ENCODE measurements at places on chromosomes 13 and 19. TPM values are rescaled to one million over a fixed set of nuclear protein-coding genes. Genes with fewer than 3 reads are reported as not detected.

Gene RDH8
- not detected for total RNA-seq

Gene FGF9
- 0.21 TPM for total RNA-seq

Gene COPE
- total RNA-seq: 264 TPM

Gene UPK1A
- 0.82 TPM for total RNA-seq

Gene ZNF615
- total RNA-seq: 7.8 TPM

Gene GJA3
- not detected for total RNA-seq

Gene PCDH9
- total RNA-seq: 0.08 TPM

Gene ATP4B
- not detected for total RNA-seq

Gene PLA2G4C
- total RNA-seq: 0.73 TPM

Gene MCF2L
- 0.76 TPM for total RNA-seq

DNA sequence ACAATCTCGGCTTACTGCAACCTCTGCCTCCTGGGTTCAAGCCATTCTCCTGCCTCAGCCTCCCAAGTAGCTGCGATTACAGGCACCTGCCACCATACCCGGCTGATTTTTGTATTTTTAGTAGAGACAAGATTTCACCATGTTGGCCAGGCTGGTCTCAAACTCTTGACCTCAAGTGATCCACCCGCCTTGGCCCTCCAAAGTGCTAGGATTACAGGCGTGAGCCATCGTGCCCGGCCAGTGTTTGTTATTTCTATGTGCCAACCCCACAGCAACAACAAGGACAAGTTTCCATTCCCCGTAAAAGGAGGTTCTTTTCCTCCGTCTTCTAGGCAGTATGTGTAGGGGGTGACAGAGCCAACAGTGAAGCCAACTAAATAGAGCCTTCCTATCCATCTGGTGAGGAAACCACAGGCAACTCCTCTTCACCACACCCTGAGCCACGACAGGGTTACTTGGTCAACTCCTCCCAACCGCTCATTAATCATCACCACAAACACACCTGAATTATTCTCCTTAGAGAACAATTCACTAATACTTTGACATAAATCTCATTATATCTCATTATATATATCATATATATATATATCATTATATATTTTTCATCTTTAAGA is 25.5 kb downstream of the FOXO1 start:
- peak; percentile 49 for DNase-seq

DNA sequence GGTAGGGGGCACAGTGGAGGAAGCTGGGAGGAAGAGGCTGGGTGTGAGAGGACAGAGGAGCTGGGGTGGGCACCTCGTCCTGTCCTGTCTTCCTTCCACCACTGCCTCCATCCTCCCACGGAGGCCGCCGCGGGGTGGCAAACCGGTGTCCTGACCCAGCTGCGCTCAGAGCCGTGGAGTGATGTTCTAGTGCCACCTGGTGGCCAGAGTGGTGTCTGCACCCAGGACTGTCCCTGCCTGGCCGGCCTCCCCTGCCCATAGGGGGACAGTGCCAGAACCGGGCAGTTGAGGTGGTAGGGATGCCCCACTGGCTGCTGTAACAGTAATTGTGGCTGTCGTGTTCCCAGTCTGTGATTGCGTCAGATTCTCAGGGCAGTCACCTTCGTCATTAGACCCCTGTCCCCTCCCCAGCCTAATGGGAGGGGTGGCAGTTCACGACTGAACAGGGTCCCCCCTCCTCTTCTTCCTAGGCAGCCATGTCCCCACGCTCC is 11.1 kb upstream of the ARRDC2 start:
- peak; percentile 90 for DNase-seq

DNA sequence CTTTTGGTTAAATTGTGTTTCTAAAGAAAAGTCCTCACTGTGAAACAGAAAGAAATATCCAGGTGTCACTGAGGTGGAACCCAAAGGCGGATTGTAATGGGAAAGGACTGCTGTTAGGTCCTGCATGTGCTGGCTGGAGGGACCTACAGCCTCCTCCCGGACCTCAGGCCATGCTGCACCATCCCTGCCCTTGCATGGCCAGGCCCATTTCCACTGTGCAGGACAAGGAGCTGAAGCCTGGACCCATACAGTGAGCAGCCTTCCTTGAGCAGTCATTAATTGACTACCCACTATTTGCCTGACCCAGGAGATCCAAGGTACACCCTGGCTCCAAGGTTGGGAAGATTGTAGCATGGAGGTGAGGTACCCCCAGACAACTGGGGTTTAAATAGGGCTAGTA is 17.6 kb downstream of the VSTM2B start:
- DNase-seq: no peak

DNA sequence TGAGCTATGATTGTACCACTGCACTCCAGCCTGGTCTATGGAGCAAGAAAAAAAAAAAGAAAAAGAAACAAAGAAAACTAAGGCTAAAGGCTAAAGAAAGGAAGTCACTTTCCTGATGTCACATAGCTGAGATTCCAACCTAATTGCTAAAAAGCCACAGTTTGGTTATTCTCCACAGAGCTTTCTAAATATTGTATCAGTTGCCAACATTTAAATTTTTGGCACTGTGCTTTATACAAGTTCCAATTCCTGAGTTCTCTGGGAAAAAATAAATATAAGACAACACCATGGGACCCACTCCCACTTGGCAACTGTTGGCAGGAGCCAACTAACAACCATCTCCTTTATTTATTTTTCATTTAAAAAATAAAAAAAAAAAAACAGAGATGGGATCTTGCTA is 11.2 kb upstream of the LYPD3 start:
- DNase-seq: no peak

DNA sequence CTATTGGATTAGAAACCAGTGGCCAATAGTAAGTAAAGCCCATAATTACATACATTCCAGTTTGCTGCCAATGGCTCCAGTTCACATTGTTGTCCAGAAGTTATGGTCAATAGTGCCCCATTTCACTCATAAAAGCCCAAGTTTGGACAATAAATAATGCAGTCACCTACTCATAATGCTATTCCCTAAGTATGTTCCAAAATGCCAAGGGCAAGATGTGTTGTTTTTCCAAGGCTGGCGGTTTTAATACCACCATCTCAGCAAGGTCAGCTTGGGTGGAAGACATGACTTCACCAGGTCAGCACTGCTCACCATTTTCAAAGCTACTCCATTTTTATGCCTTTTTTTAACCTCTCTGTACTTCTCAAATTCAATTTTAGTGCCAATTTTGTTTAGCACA is 32.7 kb downstream of the KCTD12 start:
- DNase-seq: no peak

DNA sequence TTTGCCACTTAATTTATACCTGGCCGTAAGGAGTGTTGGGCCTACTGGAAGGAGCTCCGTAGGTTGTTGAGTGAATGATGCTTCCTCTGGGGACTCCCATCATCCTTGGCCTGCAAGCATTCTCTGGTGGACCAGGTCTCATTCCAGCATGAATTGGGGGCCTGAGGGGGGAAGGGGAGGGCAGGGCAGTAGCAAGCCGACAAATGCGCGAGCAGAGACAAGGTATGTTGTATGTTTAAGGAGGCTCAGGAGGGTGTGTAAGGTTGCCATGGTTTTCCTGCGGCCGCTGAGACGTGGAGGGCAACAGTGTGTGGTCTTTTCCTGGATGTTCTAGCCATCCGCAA is 749 bp downstream of the ZNF264 start:
- DNase-seq: no peak

DNA sequence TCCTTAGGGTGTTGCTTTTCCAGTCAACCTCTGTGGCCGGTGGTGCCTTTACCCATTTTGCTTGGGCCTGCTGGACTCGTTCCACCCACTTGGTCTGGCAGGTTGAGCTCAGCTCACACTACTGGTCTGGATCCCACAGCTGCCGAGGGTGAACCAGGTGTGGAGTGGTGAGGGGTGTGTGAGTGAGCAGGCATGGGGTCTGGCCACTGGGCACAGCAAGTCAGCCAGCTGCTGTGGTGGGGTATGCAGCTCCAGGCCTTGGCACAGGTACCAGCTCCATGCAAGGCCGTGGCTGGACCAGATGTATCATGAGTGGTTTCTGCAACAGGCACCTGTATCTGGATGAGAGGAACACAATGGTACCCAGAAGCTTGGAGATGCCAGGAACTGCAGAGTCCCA is 277.6 kb upstream of the KLHL1 start:
- DNase-seq: no peak

DNA sequence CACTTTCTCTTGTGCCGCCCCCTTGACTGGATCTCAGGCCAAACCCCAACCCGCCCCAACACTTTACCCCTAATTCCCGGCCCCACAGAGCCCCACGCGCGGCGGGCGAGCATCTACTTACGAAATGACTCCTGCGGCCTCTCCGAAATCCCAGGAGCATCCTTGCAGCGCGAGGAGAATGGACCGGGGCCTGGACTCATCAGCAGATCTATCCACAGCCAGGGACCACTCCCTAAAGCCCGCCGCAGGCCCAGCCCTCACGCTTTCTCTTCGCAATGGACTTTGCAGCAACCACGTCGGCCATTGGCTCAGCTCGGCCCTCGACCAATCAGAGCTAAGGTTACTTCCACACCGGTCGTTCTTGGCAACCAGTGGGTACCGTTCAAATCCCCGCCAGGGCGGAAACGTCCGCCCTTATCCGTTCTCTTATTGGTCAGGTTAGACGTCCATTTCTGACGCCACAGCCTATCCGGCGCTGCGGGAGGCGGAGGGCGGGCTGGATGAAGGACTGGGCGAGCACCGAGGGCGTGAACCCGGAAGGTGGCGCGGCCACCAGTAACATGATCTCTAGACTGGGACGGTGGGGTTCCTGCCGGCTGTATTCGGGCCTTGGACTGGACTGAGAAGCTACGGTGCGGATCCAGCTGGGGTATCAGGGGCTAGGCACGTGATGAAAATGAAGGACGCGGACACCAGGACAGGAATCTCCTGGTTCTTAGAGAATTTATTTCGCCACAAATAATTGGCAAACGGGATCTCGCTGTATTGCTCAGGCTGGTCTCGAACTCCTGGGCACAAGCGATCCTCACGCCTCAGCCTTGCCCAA is at the start of the genes CEP89 and FAAP24:
Gene CEP89, minus strand, starts transcription at position 244 of the 826 bp plus-strand sequence. Its CDS starts 84 bp downstream, at position 160.
Gene FAAP24, plus strand, starts transcription at position 528 of the 826 bp plus-strand sequence. CDS start 955 bp downstream, outside the sequence.
- peak; percentile 99 for DNase-seq

GRCh38 chr19:50500060-50500752 is 10.8 kb downstream of the JOSD2 start:
- DNase-seq: peak; percentile 50

DNA sequence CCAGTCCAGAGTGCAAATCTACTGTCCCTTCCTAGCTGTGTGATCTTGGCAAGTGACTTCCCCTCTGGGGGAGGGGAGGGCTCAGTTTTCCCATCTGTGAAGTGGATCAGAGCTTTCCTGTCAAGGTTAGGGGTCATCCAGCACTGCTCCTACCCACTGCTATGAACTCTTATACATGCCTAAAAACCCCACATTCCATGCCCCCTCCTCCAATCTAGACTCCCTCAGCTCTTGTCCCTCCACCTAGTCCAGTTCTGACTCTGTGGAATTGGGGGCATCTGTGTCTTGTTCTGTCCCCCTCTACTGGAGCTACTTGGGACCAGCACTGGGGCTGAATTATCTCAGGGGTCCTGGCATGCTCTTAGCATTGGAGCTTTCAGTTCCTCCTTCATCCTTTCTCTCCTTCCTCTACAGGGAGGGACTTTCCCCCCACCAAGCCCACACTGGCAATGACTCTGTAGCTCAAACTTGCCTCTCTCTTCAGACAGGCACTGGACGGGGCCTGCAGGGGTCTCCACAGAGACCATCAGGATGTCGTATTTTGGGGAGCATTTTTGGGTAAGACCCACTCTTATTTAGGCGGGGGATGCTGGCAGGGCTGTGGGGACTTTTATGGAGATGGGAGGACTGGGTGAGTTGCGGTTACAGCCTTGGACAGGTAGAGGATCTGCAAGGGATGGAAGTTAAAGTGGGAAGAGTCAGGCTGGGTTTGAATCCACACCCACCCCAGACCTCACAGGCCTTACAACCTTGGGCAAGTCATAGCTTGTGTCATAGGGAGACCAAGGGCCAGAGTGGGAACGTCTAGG is 3.6 kb downstream of the FCHO1 start:
- DNase-seq: no peak

DNA sequence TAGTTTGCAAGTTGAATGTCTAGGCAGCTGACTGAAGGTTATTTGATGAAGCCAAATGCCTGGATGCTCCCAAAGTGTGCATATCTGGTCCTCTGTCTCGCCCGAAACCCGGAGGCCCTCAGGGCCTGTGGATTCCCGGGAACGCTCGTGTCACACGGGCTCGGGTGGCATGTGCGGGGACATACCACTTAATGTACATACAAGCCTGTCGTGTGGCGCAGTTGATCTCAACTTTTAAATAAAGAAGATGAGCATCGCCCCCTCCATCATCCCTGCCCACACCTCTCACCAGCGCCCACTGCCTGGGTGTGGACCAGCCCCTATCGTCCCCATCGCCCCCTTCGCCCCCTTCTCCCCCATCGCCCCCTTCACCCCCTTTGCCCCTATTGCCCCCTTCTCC is 33.9 kb downstream of the ATP11A start:
- DNase-seq: no peak

DNA sequence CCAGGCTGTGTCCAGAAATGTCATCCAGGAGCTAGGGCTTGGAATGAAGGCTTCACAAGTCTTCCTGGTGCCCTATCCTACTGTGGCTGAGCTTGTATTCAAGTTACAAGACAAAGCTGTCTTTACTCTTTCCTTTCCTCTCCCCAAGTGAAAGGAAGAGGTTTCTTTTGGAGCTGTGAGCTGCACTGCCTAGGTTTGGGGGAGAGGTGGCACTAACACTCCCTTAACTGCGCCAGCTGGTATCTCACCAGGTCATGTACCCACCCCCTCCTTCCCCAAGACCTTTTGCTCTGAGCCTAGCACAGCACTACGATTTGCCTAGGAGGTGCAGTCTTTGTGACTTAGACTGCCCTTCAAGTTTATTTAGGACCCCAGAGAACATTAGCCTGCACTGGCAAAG is 2053.6 kb upstream of the PRR20A start:
- DNase-seq: no peak

DNA sequence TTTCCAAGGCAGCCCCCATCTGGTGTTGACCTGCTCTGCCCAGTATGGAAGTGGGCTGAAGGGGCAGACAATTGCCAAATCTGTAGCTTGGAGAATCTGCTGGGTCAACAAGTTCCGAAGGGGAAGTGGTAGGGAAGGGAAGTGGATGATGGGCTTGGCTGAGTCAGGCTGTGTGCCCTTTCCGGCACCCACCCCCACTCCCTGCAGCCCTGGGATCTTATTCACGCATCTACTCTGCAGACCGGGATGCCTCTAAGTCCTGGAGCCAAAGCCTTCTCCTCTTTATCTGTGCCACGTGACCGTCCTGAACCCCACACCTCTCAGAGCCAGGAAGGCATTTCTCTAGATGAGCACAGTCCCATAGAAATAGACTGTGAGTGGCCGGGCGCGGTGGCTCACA is 7.5 kb upstream of the C5AR2 start:
- no peak for DNase-seq

- no peak for DNase-seq
Observed at GRCh38 chr13:24328145-24328544, 18.8 kb downstream of the C1QTNF9 start.

GRCh38 chr19:46542428-46543230 is 47.0 kb upstream of the PNMA8B start:
- DNase-seq: peak; percentile 90

- no peak for DNase-seq
Observed at GRCh38 chr19:28889941-28890670, 322.8 kb downstream of the UQCRFS1 start.

DNA sequence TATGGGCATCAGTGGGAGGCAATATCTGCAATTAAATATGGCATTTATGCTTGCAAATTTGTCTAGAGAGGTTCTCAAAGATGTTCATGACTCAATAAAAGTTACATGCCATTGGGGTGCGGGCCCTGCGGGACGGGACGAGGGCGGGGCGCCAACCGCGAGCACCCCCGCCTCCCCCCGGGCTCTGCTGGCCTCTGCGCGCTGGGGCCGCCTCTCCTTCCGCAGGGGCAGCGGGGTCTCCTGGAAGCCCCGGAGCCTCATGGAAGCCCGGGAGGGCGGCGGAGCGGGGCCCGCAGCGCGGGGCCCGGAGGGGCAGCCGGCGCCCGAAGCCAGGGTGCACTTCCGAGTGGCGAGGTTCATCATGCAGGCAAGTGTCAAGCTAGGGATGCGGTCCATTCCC is 179.2 kb downstream of the TPTE2 start:
- no peak for DNase-seq
